ENCODE measurements at places on chromosomes 7 and 10. TPM values are rescaled to one million over a fixed set of nuclear protein-coding genes. Genes with fewer than 3 reads are reported as not detected.

DNA sequence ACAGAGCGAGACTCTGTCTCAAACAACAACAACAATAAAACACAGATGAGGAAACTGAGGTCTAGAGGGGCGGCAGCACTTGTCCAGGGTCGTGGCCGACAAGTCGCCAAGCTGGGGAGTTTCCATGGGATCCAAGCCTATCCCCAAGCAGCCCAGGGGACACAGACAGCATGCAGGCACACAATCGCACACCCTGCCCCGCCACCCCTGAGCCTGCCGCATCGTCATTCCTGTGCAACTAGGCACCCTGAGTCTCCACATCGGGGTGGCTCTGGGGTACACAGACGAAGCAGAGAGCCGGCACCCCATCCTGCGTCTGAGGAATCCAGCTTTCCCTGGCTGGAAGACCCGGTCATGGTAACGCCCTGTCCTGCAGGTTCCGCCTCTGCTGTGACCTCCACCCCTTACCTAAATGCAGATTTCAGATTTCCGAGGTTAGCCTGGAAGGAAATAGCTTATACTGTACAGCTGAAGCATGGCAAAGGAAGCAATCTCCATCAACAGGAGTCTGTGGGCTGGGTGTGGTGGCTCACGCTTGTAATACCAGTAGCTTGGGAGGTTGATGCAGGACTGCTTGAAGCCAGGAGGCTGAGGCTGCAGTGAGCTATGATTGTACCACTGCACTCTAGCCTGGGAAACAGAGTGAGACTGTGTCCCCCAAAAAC, 136.1 kb upstream of the TNRC18 start:
- no peak overlapping the region for H3K27ac ChIP-seq
- H3K27me3 ChIP-seq, result no peaks in the 10 kb centered on the region
- peaks cover 23% of the 10 kb centered on the region for H3K4me1 ChIP-seq
- no peaks in the 10 kb centered on the region for H3K36me3 ChIP-seq
- DNase-seq, result no peak

DNA sequence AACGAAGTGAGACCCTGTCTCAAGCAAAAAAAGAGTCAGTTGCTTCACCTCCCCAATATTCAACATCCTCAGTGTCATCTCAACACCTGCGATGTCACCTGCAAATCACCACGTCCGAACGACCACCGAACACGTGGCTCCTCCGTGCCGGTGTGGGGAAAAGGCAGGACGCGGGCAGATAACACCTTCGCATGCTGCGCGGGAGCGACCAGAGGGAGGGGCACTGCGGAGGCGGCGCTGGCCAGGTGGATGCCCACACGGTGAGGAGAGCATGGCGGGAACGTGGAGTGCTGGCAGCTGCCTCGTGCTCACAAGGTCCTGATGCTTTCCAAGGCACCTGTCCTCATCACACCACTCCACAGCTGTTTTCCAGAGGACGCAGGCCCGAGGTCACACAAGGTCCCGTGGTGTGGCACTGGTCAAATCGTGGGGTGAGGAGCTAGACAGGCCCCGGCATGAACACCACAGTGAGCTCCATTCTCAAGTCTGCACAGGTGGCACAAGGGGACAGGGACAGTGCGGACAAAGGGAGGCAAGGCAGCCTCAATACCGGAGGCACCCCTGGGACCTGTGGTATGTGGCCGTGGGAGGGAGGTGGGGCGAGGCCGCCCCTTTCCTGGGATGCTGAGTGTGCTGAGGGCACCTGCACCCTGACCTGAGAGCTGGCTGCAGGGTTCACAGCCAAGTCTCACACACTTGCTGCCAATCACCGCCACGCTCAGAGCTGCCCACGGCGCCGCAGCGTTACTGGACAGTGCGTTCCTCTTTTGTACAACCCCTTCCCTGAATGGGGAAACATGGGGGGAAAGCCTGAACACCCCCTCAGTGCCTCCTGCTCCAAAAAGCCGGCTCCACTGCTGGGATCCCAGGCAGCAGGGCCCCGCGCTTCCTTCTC, 13.0 kb downstream of the TUBGCP2 start:
- DNase-seq, result peak; percentile 51
- H3K27me3 ChIP-seq, result no peaks in the 10 kb centered on the region
- H3K4me1 ChIP-seq, result peaks cover 8% of the 10 kb centered on the region
- no peak overlapping the region for H3K4me3 ChIP-seq
- H3K27ac ChIP-seq, result no peak overlapping the region

DNA sequence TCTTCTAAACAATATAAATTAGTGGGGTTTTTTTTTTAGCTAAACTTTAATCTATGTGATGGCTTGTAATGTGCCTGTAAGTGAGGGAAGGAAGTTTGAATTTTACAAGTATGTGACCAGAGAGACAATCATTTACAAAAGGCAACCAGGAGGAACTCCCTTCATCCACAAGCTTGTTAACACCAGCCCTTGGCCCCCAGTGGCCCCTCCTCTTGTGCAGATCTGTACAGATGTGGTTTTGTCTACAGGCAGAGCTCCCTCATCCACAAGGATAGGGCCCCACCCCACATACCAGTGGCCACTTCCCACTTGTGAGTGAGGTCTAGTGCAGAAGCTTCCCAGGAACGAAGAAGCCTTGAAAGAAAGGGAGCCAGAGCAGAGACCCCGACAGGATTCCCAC, 234.1 kb upstream of the KMT2E start:
- H3K27ac ChIP-seq, result no peak overlapping the region
- no peak overlapping the region for H3K4me3 ChIP-seq
- no peaks in the 10 kb centered on the region for H3K4me1 ChIP-seq
- H3K27me3 ChIP-seq, result no peaks in the 10 kb centered on the region
- no peak for DNase-seq

DNA sequence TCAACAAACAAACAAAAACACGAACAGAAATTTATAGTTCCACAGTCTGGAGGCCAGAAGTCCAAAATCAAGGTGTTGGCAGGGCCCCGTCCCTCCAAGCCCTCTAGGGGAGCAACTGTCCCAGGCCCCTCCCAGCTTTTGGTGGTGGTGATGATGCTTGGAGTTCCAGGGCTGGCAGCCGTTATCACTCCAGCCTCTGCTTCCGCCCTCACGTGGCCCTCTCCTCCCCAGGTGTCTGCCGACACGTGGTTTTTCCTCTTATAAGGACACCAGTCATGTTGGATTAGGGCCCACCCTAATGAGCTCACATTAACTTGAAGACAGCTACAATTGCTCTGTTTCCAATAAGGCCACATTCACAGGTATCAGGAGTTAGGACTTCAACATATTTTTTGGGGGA, 49.7 kb downstream of the MICALL2 start:
- H3K27me3 ChIP-seq, result peaks cover 1% of the 10 kb centered on the region
- H3K4me3 ChIP-seq, result no peak overlapping the region
- H3K27ac ChIP-seq, result no peak overlapping the region
- no peak for DNase-seq
- H3K4me1 ChIP-seq, result peaks cover 3% of the 10 kb centered on the region

DNA sequence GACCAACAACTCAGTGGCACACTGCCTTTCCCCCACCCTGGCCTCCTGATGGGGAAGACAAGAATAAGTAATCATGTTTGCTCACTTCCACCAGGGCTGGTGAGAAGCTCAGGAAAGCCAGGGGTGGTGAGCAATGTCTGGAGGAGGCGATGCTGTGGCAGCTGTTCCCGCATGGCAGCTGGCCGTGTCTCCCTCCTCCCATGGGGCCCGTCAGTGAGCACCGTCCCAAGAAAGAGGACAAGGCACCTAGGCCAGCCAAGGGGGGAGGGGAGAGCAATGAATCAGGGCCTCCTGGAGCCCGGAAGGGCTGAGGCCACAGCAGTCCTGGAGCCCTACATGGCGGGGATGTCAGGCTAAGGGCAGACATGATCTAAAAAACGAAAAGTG, 69.2 kb upstream of the INSIG1 start:
- no peaks in the 10 kb centered on the region for H3K36me3 ChIP-seq
- H3K4me1 ChIP-seq, result no peaks in the 10 kb centered on the region
- H3K27ac ChIP-seq, result no peak overlapping the region
- no peak for DNase-seq
- peaks cover 8% of the 10 kb centered on the region for H3K27me3 ChIP-seq

DNA sequence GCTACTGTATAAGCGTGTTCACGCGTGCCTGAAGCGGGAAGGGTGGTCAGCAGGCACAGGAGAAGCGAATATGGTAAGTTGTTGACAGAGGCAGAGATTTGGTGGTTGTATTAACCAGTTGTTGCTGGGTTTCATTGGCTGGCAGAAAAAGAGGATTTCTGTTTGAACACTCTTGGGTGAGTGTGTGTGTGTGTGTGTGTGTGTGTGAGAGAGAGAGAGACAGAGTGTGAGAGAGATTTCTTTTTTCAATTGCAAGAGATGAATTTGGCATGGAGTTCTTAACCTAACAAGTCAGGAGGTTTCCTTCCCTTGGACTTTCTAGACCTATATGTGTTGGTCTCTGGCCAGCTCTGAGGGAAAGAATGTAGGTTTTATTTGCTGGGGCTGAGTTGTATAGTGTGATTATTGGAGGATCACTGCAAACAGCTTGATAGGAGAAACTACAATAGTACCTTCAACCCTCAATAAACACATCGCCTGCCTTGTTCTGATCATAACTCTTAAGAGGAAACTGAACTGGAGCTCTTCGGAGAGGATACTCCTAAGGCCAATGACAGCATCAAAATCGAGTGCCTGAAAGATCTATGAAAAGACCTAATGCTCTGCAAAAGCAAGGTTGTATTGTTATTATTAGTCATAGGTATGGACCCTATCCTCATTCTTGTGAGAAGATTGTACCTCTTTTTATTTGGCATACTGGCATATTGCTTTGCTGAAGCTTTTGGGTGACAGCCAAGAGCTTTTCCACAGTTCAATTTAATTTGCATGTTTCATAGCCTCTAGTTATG, 1.2 kb downstream of the MCU start:
- H3K27me3 ChIP-seq, result no peaks in the 10 kb centered on the region
- H3K4me1 ChIP-seq, result peaks cover 35% of the 10 kb centered on the region
- H3K27ac ChIP-seq, result peak overlapping the region; percentile 27
- peak overlapping the region; percentile 92 for H3K4me3 ChIP-seq

- no peaks in the 10 kb centered on the region for H3K36me3 ChIP-seq
- H3K27ac ChIP-seq, result no peak overlapping the region
- no peak overlapping the region for H3K4me3 ChIP-seq
- no peaks in the 10 kb centered on the region for H3K4me1 ChIP-seq
- peaks cover 22% of the 10 kb centered on the region for H3K27me3 ChIP-seq
Measured at GRCh38 chr7:28558236-28558635, 145.9 kb downstream of the CREB5 start.

GRCh38 chr10:7824251-7824650, 5.9 kb downstream of the TAF3 start:
- H3K27me3 ChIP-seq, result no peaks in the 10 kb centered on the region
- H3K27ac ChIP-seq, result no peak overlapping the region
- no peak overlapping the region for H3K4me3 ChIP-seq
- H3K4me1 ChIP-seq, result peaks cover 22% of the 10 kb centered on the region
- DNase-seq, result no peak

GRCh38 chr7:130970196-130970595, 236.2 kb upstream of the KLF14 start:
- no peaks in the 10 kb centered on the region for H3K27me3 ChIP-seq
- peaks cover 63% of the 10 kb centered on the region for H3K4me1 ChIP-seq
- H3K4me3 ChIP-seq, result peak overlapping the region; percentile 78
- peaks cover 22% of the 10 kb centered on the region for H3K36me3 ChIP-seq
- H3K27ac ChIP-seq, result peak overlapping the region; percentile 91

DNA sequence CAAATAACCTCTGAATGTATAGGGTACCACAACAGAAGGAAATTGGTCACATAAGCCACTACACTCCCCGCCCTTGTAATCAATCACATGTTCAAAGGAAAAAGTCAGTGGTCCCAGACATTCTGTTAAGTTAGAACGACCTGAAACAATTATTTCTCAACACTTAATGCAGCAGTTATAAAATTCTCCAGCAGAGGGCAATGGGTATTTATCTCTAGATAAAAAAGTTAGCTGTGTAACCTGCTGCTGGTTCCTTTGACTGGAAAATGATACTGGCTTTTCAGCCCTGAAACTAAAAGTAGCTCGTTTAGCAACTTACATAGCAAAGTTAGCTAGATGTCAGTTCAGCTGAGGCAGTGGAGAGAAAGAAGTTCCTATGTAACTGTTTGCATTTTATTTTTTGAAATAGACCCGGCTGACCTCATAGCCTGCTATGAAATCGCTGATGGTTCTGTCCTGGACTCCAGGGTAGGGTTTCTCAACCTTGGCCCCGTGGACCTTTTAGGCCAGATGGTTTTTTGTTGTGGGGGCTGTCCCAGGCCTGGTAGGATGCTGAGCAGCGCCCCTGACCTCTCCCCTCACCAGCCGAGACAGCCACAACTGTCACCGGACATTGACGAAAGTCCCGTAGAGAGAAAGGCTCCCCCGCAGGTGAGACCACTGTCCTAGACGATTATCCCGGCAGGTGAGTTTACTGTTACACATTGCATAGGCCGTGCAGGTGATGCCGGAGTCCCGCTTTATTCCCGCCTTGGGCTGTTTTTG, 40.2 kb upstream of the PROSER2 start:
- peaks cover 25% of the 10 kb centered on the region for H3K27me3 ChIP-seq
- no peak for DNase-seq
- no peak overlapping the region for H3K27ac ChIP-seq
- H3K4me1 ChIP-seq, result peaks cover 3% of the 10 kb centered on the region

GRCh38 chr7:74452748-74453321, 871 bp upstream of the GTF2IRD1 start:
- H3K36me3 ChIP-seq, result no peaks in the 10 kb centered on the region
- peaks cover 9% of the 10 kb centered on the region for H3K4me1 ChIP-seq
- H3K27me3 ChIP-seq, result peaks cover 20% of the 10 kb centered on the region
- peak overlapping the region; percentile 26 for H3K27ac ChIP-seq
- H3K4me3 ChIP-seq, result peak overlapping the region; percentile 53
- DNase-seq, result peak; percentile 49

GRCh38 chr10:132386419-132386831, 10.6 kb upstream of the PWWP2B start:
- H3K4me3 ChIP-seq, result no peak overlapping the region
- H3K36me3 ChIP-seq, result no peaks in the 10 kb centered on the region

GRCh38 chr10:79007421-79008319, 61.1 kb upstream of the ZMIZ1 start:
- H3K27ac ChIP-seq, result no peak overlapping the region
- no peaks in the 10 kb centered on the region for H3K4me1 ChIP-seq
- H3K27me3 ChIP-seq, result peaks cover 12% of the 10 kb centered on the region
- no peak overlapping the region for H3K4me3 ChIP-seq
- H3K36me3 ChIP-seq, result no peaks in the 10 kb centered on the region

DNA sequence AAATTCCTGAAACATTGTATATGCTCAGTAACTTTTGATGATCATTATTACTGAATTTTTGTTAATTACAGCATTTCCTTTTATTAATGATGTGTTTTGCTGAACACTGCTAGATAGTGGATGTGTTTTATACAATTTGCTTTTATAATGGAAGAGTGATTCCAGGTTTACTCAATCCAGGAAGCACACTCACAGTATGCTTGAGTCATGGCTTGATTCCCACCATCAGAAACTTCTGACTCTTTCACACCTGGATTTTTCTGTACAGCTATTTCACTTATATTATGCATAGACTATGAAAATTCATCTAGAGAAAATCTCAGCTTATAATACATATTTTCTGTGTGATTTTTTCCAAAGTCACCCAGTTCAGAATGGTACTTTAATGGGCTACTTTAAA, 1040.9 kb downstream of the GRM8 start:
- no peak for DNase-seq
- no peaks in the 10 kb centered on the region for H3K4me1 ChIP-seq
- H3K27me3 ChIP-seq, result no peaks in the 10 kb centered on the region
- H3K36me3 ChIP-seq, result no peaks in the 10 kb centered on the region
- no peak overlapping the region for H3K27ac ChIP-seq

GRCh38 chr7:102106625-102107024, 180.0 kb upstream of the SH2B2 start:
- H3K27ac ChIP-seq, result no peak overlapping the region
- H3K36me3 ChIP-seq, result peaks cover 4% of the 10 kb centered on the region
- no peak for DNase-seq
- no peaks in the 10 kb centered on the region for H3K4me1 ChIP-seq
- no peak overlapping the region for H3K4me3 ChIP-seq

Gene HOXA7
- 0.20 TPM for total RNA-seq

Gene CEP55
- 45.7 TPM for total RNA-seq

Gene PLXDC2
- total RNA-seq, result 14.0 TPM

Gene CHAT
- not detected for total RNA-seq

Gene PIK3CG
- 80.7 TPM for total RNA-seq

Measured in natural killer cell treated with Interleukin-12 subunit alpha and Interleukin-12 subunit beta and Interleukin-15 and Interleukin-18, amount 100 ng/mL, for 72 hours (primary cell).